HTR-8/SVneo (cell line): ENCODE measurements at places on chromosomes 12 and 14.

GRCh38 chr12:101891462-101891971 is 14.1 kb downstream of the DRAM1 start:
- DNase-seq = no peak

DNA sequence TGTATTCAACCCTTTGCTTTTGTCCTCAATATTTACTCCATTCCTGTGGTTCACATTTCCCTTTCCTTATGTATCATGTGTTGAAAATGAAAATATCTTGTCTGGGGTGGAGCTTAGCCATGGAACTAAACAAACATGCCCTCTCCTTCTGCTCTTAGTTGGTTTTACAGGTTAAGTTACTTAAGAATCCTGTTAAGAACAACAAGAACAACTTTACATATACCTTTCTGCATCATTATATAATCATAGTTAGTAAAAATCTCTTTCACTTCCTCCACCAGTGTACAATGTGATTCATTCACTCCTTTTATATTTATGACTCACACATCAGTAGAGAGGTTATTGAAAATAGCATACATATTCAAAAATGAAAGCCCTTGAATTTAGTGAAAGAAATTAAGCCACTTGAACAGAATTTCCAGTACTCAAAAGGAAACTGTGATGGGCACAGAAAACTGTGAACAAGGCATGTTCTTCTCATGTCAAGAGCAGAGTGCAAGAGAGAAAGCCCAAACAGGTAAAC is 307.7 kb downstream of the CCDC91 start:
- DNase-seq = peak; percentile 2

DNA sequence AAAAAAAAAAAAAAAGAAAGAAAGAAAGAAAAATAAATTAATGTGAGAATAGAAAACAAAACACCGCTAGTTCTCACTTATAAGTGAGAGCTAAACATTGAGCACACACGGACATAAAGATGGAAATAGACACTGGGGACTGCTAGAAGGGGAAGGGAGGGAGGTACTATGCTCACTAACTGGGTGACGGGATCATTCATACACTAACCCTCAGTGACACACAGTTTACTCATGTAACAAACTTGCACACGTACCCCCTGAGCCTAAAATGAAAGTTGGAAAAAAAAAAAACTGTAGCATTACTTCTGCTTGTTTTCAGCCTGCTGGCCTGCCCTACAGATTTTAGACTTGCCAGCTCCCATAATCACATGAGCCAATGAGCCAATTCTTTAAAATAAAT is 10.5 kb upstream of the PRMT5 start:
- DNase-seq = no peak

DNA sequence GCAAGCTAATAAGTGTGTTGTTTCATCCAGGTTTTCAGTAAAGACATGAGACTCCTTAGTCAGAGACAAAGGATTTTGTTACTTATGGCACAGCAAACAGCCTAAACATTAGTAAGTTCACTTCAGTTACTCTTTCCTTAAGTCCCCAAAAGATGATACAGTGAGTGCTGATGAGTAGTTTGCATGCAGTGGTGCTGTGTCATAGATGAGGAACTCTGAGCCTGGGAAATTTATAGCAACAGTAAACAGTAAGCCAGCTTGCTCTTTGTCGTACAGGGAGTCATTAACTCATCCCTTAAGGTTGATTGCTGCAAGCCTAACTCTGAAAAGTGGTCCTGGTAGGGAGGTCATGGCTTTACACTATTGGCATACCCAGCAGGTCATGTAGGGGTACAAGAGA is 208.6 kb upstream of the OR4E1 start:
- no peak for DNase-seq

DNA sequence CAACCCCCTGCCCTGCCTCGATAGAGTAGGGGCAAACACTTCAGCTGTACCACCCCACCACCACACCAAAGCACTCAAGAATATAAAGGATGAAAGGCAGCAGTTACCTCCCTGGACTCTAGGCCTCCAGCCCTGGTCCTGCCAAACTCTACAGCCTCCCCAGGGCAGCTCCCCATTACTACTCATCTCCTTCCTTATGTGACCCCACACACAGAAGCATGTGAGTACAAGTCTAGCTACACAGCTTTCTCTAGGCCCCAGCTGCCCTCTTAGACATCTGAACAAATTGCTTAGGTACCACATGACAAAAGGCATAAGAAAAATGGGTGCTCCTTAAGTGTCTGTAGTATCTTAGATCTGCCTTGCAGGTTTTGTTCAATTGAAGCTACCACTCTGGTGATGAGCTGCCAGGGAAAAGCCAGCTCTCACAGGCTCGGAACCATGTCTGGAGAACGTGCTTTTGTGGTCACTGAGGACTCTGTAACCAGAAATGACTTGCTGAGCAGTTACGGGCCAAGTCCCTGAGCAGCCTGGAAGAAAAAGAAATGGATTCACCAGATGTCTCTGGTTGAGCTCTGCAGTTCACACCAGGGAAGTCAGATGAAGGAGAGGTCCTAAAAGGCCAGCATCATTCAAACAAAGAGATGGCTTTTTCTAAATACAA is 32.8 kb downstream of the FMNL3 start:
- no peak for DNase-seq

DNA sequence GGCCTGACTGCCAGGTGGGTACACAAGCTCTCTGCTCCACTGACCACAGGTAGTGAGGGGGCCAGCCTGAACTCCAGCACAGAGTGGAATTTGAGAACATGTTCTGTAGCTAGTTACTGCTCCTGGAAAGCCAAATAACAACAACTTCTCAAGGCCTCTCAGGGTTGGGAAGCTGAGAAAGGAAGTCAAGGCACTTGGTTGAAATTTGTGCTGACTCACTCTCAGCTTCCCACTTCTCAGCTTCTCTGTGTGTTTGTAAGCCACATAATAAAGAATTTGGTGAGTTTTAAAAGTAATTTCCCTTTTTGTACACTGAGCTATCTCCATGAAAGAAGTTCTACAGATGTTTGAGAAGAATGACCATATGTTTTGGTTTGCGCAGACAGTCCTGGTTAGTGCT is 234.9 kb downstream of the KTN1 start:
- no peak for DNase-seq

DNA sequence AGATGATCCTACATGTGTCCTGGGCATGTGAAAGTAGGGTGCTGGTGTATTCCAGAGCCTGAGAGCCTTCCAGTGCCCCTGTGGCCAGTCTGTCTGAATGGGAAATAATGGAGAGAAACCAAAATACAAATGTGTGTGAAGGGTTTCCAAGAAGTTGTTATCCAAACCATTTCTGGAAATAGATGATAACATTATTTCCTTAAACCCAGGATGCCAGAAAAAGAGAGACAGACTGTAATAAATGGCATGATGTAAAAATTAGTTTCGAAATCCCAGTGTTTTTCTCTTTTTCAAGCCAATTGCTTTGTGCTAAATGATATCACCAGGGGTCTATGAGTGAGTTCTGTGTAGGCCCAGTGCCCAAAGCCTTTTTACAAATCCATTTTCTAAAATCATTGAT is 175.3 kb downstream of the PHLDA1 start:
- DNase-seq = no peak
